HS-27A (cell line): ENCODE measurements at places on chromosomes 16 and 17.

DNA sequence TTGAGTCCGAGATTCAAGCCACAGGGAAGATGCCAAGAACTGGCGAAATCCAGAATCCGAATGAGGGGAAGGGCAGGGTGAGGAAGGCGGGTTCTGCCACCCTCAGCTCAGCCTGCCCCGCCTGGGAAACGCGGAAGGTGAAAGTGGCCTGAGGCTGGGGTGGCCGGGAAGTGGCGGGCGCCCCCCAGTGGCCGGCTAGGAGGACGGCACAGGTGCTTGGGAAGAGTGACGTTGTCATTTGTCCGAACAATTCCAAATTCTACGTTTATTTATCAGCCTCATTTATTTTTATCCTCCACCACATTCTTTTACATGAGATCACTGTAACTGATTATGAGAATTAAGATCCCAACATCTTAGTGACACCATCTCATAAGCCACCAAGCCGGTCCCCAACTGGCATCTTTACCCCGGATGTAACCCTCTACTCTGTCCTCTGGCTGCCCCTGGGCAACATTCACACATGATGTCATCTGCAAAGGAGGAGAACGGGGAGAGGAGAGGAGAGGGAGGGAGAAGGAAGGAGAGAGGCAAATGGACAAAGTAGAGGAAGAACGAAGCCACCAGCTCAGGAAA lies 21.3 kb downstream of the SRCIN1 start:
- DNase-seq, result no peak

GRCh38 chr17:44916781-44917241 lies 1.5 kb upstream of the GFAP start:
- DNase-seq, result no peak

- no peak for DNase-seq
Measured at GRCh38 chr16:15830832-15831451, 25.9 kb downstream of the MYH11 start.

DNA sequence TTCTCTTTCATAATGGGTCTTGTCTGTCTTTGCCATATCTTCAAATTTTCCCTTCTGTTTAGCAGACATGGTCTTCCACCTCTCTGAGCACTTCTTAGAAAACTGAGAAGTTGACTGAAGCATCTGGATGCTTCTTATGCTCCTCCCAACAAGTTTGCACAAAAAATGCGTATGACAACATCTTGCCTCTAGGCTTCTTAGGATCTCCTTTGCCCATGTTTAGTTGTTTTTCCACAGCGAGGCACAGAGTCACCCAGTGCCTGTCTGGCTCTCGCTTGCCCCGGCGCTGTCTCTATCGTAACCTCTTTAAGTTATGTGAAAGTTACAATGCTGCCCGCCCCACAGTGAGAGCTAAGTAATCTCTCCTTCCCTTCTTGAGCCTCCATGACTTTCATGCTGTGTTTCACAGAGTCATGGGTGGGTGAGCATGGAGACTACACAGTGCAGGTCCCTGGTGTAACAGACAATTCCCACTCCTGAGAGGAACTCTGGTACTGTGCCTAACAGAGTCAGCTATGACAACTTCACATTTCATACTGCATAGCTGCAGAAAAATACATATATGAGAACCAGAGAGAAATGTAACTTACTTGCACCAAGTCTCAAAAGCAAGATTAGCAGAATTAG lies 195.4 kb downstream of the AATF start:
- DNase-seq, result no peak

DNA sequence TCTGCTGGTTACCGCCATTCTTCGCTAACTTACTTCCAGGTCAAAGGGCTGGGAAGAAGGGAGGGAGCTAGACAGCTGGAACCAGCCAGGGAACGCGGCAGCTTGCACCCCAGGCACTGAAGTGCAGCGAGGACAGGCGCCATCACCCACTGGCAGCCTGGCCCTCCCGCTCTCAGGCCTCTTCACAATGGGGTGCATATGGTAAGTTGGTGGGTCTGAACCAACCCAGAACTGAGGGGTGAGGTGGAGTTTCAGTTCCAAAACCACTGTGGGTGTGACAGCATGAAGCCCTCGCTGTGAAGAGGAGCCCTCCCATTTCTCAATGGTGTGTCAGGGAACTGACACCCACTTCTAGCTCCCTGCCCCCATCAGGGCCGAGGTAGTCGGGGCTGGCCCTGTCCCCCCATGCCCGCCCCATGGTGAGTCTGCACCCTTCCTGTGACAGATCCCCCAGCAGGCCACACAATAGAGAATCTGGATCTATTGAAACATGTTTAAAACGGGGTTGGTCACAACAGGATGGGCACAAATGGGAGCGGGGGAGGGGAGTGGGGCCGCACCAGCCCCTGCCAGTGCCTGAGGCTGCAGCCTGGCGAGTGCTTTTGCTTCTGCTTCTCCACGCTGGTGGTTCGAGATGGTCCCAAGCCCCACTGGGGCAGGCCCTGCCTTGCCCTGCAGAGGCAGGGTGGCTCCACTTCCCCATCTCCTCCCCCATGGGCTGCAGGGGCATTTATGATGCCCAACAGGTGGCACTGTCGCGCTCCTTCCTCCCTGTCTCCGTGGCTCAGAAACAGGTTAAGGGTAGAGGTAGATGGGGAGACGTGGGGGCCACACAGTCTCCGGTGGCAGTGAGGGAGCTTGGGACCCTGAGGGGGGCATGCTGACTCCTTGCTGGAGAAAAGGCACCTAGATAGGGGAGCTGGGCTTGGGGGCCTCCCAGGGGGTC lies 2.3 kb downstream of the LIMD2 start:
- DNase-seq, result no peak

- DNase-seq, result no peak
Measured at GRCh38 chr16:90018652-90019542, at the start of gene DBNDD1. Gene DBNDD1, minus strand, starts transcription at chr16:90019456. Its CDS starts 115 bp downstream, at chr16:90019341.

DNA sequence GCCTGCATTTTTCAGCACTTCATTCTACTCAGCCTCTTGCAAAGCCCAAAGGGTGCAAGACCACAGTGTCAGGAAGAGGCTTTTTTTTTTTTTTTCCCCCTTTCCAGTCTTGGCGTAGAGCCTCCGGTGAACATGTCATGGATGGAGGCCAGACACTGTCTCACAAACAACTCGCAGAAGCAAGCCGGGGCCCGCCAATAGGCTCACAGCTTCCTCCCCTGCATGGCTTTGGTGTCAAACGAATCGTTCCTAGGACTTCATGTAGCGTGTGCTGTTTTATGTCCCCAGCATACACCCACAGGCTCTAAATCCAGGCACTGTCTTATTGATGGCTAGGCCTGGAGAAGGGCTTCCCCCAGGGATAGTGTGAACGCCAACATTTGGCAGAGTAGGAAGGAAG lies 457.7 kb upstream of the MAF start:
- no peak for DNase-seq
